ENCODE measurements at places on chromosomes 7 and 10.

DNA sequence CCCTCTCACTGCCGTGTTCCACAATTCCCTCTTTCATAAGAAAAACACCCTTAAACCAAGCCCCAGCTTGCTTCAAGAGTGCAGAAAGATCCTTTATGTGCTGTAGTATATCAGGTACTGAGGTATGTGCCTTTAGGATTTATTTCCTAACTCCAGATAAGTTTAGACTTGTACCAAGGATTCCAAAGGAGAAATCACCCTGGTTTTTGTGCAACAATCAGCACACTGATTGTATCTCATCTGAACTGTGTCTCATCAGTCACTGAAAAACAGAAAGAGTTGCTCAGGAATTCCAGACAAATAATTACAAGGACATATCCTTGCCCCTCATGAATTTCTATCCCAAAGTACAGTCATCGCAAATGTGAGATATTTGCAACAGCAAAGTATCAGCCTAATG, 77.2 kb upstream of the PTPRZ1 start:
- no peak for DNase-seq

DNA sequence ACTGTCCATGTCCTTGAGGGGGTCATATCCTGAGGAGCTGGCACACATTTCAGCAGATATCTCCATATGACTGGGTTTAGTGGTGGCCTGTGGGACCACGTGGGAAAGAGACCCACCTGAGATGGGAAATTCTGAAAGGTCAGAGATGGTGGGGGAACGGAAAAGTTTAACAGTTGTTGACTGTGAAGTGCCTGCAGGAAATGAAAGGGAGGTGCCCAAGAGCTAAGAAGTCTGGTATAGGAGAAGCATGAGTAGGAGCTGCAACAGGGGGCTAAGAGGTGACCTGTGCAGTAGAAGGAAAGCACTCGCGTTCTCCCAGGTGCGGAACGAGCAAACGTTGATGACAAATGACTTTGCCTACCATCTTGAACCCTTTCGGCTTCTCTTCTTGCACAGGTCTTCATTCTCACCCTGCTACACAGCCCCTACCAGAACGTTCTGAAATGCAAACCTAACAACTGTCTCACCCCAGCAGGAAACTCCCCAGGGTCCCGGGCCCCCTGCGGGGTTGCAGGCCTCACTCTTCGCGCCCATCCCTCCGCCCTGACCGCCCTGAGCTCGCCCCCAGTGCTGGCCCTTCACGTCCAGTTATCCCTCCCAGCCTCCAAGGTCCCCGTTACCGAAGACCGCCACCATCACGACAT, 9.8 kb upstream of the FXYD4 start:
- no peak for DNase-seq

DNA sequence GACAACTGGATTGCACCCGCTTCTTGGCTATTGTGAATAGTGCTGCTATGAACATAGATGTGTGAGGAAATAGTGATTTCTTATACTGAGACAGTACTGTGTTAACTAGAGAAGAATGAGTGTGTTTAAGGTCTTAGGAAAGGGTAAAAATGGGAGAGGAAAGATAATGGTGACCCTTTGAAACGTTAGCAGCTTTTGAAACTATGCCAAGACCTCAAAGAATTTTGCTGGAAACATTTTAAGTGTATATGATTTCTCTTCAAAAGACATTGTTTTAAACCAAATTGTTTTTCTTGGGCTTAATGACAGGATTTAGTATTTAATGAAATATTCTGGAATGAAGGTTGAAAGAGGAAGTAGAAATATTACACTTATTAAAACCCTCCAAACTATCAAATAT, 100.8 kb upstream of the ARHGAP21 start:
- no peak for DNase-seq

- no peak for DNase-seq
These were observed 114.8 kb upstream of the ADO start for GRCh38 chr10:62689712-62690111.

DNA sequence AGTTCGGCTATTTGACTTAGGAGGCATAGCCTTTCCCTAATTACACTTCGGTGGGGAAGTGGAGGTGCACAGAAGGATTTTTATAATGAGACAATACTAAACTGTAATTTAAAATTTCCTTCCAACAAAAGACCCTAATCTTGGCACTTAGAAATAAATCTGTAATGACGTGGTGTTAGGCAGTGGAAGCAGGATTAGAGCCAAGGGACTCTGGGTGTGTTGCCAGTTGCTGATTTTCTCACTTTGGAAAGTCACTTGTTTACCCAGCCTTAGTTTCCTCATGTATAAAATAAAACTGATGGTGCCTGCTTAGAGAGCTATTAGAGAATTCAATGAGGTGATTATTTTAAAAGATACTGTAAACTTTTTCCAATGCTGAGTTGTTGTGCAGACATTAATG, 287.2 kb downstream of the AUTS2 start:
- no peak for DNase-seq

Measured in T-helper 17 cell (primary cell).